Astrocyte (in vitro differentiated cells and primary cell): ENCODE measurements at places on chromosomes 2 and 18.

DNA sequence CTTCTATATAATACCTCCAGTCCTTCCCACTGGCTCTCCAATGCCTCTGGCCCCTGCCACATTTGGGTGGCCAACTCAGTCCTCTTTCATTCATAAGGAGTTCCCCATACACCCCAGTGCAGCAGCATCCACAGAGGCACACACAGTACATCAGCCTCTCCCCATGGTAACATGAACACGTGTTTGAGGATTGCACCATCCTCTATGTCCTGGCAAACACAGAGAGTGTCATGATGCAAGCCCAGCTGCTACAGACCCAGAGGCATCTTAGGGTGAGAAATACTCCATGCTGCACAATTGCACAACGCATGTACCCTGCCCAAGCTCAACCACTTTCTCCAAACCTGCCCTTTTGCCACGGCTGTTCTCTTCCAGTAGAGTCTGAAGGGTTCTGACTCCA, 11.5 kb downstream of the IGFBP5 start:
- DNase-seq, result peak; percentile 70

DNA sequence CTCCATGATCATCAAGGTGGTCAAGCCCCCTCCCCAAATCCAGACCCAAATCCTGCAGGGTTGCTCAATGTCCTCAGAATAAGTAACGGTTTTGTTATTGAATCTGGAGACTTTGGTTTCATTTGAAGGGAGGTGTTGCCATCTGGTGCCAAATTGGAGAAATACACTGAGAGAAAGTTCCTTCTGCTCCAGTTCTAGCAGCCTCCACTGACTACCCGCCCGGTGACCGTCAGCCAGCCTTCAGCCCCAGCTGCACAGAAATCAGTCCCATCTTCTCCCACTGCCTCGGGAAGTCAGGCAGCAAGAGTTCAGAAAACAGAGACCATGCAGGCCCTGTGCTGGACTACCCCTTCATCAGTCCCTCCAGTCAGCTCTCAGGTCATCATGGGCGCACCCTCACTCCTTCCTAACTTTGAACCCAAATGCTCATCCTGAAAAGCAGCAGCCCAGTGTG, 38.7 kb downstream of the PKDCC start:
- no peak for DNase-seq

DNA sequence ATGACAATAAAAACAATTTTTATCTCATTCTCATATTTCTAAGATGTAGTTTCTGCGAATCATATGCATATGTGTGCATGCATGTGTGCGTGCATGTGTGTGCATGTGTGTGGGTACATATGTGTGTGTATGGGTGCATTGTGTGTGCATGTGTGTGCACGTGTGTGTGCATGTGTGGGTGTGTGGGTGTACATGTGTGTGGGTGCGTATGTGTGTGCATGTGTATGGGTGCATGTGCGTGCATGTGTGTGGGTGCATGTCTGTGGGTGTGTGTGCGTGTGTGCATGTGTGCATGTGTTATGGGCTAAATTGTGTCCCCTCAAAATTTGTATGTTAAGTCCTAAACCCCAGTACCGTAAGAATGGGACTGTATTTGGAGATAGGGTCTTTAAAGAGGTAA, 49.3 kb downstream of the COL6A3 start:
- no peak for DNase-seq

DNA sequence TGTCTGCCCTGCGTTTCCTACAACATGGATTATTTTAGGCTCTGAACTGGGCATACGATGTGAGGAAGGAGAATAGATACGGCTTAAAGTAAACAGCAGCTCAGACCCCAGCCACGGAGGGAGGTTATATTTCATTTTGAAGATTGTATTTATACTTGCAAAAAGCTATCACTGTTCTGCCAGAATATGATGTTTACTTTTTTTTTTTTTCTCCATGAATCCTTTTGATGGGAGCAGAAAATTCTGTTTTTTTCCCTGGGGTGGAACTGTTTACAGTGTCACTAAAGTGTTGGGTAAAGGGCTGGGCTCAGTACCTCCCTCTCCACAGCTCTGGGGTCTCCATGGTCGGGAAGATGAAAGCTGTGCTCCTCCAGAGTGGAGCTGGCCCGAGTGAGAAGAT, 13.1 kb downstream of the PCARE start:
- DNase-seq, result no peak

- no peak for DNase-seq
Observed at GRCh38 chr2:122138561-122138960, 383.1 kb downstream of the TSN start.

DNA sequence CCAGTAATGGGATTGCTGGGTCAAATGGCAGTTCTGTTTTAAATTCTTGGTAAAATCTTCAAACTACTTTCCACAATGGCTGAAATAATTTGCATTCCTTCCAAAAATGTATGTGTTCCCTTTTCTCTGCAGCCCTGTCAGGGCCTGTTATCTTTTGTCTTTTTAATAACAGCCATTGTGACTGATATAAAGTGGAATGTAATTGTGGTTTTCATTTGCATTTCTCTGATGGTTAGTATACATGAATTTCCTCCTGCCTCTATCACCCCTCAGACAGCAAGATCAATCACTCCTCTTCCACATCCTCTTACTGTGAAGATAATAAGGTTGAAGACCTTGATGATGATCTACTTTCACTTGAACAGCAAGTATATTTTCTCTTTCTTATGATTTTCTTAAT, 304.8 kb upstream of the FSIP2 start:
- peak; percentile 93 for DNase-seq

GRCh38 chr2:9291331-9291730, 84.7 kb downstream of the ASAP2 start:
- DNase-seq, result no peak

DNA sequence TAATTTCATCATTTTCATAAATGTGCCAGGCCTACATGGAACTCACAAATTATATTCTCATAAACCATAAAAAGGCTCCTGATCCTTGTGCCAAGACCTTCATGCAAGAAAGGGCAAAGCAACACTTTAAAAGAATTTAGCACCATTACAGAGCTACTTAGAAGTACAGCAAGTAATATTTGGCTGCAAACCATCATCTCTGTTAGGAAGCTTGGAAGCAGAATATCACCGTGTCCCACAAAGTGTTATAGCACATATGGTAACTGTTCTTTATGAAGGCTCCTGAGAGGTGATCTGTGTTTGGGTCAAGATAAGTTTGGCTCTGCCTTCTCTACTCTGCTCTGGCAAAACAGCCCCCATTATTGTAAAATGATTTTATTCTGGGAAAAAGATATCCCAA, 59.7 kb upstream of the KCNJ3 start:
- DNase-seq, result no peak

DNA sequence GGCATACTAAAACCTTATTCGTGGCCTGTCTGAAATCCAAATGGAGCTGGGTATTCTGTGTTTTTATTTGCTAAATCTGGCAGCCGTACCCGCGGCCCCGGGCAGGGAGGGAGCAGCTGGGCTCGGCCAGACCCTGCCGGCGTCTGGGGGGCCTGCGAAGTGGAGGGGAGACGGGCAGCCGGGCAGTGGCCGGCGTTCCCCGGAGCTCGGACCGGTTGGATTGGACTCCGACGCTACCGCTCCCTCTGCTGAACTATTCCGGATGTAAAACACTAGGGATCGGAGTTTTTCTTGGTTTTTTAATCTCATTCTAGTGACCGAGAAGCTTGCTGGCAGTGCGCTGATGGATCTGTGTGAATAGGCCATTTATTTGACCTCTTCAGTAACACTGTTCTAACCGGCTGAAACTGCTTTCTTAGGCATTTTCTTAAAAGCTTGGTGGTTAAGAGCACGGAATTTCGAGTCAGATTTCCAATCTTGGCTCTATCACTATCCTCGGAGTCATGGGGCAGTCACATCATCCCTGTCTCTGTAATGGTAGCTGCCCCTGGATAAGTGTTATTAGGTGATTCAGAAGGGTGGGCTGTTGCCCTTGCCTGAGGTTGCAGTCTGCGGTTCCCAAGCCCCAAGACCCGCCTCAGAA, 694 bp downstream of the UNC50 start:
- DNase-seq, result peak; percentile 55
